ENCODE measurements at places on chromosomes 4 and X.
A peak's percentile ranks its signal among the peaks of the same experiment; 100 is the strongest.

GRCh38 chr4:93031431-93032098 lies 727.8 kb downstream of the GRID2 start:
- no peak for DNase-seq

DNA sequence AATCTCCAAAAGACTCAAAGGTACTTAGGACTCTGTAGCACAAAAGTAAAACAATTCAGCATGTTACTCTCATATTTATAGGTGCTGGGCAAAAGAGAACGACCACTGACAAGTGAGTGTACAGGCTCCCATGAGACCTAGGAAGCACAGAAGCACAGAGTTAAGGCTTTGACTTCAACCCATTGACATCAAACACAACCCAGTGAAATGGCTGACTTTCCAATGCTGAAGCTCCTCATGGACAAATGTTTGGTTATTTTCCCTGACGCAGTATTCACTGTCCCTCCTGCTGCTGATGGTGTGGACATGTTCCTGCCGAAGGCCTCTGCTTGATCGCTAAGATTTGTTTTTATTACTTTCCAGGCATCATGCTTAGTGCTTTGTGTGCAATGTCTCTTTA lies 148.7 kb downstream of the TSPAN5 start:
- DNase-seq, result no peak

GRCh38 chr4:89293299-89293698 lies 14.3 kb downstream of the GPRIN3 start:
- no peak for DNase-seq

- DNase-seq, result no peak
Measured at GRCh38 chrX:35622601-35623000, 175.5 kb upstream of the MAGEB16 start.

DNA sequence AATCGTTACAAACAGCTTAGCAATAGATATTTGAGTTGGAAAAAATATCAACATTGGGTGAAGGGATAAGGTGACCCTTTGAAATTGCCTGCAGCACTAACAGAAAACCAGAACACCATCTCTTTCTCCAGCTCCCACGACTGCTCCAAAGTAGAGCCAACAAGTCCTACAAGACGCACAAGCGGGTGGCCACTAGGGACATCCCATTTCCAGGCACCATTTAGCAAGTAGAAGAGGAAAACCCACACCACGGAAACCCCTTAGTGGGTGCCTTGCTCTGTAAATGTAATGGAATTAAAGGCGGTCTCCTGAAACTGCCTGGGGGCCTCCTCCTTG lies 1.9 kb downstream of the ARHGAP6 start:
- no peak for DNase-seq

- no peak for DNase-seq
Measured at GRCh38 chr4:72467633-72468032, 101.4 kb downstream of the ADAMTS3 start.

GRCh38 chr4:68592673-68593072 lies 16.6 kb upstream of the UGT2B17 start:
- DNase-seq, result no peak

DNA sequence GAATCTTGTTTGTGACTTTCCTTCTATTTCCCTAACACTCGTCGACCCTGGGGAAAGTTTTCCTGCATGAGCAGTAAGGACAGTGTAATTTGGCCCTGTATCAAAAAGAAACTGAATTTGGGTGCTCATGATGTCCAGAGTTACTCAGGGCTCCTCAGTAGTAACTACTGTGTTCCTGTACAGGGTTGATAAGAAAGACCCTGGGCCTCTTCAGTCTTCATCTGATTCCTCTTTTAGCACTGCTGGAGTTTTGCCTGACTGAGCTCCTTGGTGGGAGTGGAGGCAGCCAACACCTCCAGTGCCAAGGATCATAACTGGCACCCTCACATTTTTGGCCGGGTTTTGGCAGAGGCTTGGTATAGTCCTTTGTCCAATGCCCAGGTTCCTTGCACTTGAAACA lies 7.1 kb upstream of the AREG start:
- DNase-seq, result no peak

GRCh38 chr4:78560296-78560963 lies 8.9 kb downstream of the ANXA3 start:
- no peak for DNase-seq

DNA sequence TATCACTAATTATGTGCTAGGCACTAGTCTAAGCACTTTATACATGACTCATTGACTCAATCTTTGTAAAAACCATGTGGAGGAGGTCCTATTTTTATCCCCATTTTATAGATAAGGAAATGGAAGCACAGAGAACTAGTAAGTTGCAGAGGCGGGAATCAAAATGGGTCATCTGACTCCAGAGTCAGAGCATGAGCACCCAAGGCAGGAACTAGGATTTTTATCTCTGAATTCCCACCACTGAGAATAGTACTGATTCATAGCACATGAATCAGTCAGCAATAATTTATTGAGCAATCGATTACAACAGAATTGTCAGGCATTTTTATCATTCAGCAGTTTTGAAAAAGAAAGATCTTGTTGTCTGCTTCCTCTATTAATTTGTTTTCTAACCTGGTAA lies 19.3 kb downstream of the SCARB2 start:
- DNase-seq, result no peak

DNA sequence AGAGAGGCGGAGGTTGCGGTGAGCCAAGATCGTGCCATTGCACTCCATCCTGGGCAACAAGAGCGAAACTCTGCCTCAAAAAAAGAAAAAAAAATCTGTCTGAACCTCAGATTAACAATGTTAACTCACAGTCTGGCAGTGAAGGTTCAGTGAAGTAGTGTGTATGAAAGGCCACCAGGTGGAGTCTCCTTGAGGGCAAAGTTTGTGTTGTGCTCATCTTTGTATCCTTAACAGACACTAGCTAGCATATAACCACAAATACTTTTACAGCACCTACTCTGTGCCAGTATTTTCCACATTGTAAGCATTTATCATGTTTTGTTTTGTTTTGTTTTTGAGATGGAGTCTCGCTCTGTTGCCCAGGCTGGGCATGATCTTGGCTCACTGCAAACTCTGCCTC lies 46.0 kb upstream of the MGST2 start:
- no peak for DNase-seq

DNA sequence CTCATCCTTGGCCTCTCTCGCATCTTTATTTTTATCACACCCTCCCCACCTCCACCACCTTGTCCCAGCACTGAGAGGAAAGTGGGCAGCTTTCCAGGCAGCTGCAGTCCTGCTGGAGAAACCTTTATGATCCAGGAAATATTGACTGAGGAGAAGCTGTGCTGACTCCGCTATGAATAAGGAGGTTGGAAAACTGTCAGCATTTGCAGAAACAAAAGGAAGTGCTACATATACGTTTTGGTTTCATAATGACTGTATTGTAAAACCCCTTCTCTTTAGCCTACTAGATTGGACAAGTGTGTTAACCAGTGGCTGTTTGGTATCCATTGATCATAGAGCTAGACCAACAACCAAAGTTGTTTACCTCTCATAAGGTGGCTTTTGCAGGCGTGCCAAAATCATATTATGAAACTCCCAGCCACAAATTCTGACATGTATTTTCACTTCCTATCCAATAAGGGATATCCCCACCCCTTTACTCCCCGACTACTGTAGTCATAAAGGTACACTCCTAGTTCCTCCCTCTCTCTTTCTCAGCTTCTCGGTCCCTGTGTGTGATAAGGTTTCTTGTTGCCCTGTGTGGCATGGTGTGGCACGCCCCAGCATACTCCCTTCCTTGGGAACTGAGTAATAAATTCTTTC lies 88.4 kb downstream of the GPR143 start:
- DNase-seq, result peak; percentile 1

DNA sequence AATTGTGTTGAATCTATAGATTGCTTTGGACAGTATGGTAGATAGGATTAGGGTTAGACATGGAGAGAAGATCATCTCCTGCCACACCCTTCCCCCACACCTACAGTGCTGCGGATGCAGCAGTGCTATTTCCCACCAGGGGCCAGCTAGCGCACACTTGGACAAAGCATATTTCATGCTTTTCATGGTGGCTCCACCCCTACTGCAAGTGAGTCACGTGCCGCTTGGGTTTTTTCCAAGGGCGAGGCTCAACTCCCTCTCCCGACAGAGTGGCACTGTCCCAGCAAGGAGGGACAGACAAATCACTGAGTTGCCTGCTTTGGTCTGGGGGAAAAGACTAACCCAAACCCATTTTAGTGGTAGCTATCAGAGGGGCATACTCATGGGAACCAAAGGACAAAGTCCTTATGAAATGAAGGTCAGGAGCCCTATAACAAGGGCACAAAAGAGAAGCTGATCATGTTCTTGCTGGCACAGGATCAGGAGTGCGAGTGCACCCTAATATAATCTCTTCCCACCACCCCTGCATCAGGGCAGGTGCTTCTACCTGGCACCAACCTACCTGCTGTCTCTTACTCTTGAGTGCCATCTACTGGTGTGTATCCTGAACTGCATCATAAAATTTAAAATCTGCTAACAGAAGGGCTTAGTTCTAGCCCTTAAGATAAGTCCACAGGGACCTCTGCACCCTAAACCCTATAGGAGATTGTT lies 55.1 kb upstream of the PGAM4 start:
- no peak for DNase-seq

DNA sequence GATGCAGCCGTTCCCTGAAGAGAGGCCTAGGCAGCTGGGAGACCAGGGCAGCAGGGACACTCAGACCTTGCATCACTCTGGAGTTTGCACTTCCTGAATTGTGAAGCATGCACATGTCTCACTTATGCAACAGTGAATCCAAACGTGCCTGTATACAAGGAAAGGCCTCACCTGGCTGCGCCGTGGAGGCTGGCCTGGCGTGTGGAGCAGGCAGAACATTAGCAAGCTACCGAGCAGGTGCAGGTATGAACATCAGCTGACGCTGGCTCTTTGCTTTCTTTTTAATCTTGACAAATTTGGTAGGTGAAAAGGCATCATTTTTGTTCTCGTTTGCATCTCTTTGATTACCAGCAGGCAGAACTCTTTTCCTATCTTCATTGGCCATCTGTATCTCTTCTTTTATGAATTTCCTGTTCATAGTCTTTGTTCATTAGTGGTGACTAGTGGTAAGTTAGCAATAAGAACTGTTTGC lies 37.1 kb upstream of the IRAK1 start:
- DNase-seq, result no peak

DNA sequence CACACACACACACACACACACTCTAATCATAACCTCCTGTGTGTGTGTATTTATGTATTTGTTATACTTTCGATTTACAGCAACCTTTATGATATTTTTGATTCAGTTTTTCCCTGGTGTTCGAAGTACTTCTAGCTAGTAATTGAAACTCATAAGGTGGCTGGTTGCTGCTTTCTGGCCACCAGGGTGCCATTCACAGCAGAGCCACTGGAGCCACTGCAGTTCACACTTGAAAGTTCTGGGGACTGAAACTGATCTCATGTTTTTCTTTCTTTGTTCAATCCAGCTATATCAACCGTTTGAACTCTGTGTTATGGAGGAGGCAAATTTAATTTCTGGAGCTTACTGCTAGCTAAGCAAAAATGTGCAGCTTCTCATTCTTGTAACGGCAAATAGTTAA lies 419.4 kb downstream of the ADGRL3 start:
- DNase-seq, result no peak
